ENCODE measurements at places on chromosomes 16 and 17.

GRCh38 chr17:20098314-20098713 is 89.2 kb downstream of the SPECC1 start:
- DNase-seq, result no peak

DNA sequence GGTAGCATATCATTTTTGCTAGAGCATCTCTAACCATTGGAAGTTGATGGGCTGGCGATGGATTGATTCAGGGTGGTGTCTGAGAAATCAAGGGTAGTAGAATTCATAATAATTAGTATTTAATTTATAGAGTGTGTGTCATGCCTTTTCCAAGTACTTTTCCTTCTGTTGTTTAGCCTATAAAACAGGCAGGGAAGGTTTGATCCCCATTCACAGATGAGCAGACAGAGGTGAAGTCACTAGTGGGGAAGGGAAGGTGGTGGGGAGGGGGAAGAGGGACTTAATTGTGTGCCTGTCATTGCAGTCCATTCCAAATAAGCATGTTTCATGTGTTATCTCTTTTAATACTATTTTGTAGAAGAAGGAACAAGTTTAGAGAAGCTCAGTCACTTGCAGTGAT is 131.3 kb downstream of the MSI2 start:
- no peak for DNase-seq

- peak; percentile 57 for DNase-seq
Observed at GRCh38 chr16:23148166-23148512, 1.1 kb downstream of the USP31 start.

GRCh38 chr17:45127548-45128300 is 4.6 kb downstream of the PLCD3 start:
- peak; percentile 62 for DNase-seq

DNA sequence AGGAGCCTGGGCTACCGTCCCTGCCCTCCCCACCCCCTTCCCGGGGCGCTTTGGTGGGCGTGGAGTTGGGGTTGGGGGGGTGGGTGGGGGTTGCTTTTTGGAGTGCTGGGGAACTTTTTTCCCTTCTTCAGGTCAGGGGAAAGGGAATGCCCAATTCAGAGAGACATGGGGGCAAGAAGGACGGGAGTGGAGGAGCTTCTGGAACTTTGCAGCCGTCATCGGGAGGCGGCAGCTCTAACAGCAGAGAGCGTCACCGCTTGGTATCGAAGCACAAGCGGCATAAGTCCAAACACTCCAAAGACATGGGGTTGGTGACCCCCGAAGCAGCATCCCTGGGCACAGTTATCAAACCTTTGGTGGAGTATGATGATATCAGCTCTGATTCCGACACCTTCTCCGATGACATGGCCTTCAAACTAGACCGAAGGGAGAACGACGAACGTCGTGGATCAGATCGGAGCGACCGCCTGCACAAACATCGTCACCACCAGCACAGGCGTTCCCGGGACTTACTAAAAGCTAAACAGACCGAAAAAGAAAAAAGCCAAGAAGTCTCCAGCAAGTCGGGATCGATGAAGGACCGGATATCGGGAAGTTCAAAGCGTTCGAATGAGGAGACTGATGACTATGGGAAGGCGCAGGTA is 762 bp downstream of the CDK12 start:
- no peak for DNase-seq

DNA sequence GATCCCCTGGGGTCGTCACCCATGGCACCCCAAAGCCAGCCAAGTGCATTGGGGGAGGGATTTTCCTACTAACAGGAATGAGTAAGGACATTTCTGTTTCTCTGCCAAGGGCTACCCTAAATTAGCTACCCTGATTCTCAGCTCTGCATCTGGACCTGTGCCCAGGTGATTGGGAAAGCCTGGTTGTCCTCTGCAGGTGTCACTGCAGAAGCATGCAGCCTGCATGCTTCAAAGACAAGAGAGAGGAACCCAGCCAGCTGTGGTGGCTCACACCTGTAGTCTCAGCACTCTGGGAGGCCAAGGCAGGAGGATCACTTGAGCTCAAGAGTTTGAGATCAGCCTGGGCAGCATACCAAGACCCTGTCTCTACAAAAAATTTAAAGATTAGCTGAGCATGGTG is 19.6 kb downstream of the BEAN1 start:
- DNase-seq, result peak; percentile 49

DNA sequence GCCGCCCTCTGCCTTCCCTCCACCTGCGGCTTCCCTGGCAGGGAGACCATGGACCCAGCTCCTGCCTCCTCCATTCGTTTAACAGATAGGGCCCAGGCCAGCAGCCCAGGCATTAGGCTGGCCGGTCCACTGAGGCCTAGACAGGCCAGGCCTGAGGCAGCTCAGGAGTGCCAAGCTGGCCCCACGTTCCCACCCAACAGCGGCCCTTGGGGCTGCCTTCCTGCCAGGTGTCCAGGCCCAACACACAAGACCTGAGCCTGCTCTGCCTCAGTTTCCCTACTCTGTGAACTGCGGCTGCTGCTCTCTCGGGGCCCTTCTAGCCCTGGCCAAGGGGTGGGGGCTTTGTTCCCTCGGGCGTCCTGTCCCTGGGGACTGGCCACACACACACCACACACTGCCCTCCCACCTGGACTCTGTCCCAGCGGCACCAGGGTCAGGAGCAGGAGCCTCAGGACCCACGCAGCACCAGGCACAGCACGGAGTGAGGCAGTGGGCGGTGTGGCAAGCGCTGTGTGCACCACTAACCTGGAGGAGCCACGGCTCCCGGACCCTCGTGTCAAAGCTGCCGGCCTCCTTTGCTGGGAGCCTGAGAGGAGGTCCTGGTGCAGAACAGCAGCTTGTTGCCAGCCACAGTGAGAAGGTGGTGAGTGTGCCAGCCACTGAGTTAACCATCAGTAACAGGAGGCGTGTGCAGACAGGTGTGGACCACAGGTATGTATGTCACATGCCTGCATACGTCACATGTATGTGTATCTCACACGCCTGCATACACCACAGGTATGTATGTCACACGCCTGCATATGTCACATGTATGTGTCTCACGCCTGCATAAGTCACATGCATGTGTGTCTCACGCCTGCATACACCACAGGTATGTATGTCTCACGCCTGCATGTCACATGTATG is 14.6 kb upstream of the CDH15 start:
- DNase-seq, result peak; percentile 25
